ENCODE measurements at places on chromosomes 1 and 21.

DNA sequence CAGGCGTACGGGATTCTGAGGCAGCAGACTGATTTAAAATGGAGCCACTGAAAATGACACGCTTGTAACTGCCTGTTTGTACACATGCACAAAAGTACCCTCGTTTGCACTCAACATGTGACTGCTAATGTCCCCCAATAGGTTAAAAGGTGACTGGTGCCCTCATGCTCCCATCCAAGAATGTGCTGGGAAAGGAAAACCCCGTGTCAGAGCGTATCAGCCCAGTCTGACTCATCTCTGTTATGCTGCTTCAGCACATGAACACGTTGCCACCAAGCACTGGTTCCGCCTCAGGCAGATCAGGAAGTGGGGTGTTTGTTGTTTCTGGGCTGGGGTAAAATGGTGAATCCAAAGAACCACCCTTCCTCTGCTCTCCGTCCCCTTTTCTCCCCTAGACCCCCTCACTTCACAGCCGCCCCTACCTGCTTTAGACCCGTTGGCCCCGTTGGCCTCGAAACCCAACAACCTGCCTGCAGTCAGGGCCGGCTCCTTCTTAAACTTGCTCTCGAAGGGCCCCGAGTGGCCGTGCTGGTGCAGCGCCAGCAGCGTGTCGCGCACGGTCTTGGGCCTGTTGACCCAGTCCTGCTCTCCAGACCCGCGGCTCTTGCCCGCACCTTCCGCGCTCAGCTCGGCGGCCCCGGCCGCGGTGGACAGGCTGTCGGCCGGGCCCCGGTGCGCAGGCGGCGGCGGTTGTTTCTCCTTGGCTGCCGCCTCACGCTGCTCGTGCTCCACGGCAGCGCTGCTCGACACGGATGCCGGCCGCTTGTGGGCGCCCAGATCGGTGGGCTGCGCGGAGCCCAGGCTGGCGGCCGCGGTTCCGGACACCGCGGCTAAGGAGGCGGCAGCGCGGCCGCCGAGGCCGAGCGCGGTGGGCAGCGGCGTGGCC, 1.7 kb downstream of the IRF2BP2 start:
- peak; percentile 95 for DNase-seq

DNA sequence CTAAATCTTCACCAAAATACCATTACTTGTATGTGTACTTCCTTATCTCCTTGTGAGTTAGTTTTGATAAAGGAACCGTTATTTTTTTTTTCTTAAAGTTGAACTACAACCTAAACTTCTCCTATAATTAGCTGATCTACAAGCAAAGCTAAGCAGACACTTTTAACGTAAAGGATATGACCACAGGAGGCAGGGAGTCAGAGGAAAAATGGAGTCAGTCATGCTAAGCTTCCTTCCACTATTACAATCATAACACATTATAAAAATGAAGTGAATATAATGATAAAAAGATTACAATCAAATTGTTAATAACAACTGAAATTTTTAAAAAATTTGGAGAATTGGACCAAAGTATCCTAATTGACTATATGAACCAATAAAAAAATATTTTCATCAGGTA, 892.6 kb downstream of the KCNT2 start:
- DNase-seq = no peak

DNA sequence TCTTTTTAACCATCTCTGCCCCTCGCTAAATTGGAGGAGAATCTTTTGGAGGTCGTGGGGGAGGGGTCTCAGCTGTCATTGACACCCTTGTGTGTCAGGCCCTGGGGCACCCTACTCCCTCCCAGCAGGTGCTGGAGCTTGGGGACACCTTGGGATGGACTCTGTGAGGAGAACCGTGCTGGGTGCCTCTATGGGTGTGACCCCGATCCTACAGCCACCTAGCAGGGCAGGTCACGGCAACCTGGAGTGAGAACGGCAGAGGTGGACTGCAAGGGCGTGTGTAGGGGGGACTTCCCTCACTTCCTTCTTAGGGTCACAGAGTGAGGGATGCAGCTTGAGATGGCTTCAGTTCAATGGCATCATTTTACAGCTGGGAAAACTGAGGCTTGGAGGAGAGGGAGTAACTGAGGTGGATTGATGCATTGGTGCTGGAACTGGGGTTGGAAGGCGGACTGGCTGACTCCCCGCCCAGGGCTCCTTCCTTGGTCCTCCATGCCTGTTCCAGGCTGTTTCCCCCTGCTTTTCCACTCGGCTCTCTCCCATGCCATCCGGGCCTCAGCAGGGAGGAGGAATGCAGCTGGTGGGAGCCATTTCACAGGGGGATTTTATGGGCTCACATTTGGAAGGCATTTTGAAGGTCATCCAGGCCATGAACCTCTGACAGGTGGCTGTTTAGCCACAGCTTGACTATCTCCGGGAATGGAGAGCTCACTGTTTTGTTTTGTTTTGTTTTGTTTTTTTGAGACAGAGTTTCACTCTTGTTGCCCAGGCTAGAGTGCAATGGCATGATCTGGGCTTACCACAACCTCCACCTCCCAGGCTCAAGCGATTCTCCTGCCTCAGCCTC, 18.8 kb upstream of the ARHGEF10L start:
- DNase-seq = no peak

DNA sequence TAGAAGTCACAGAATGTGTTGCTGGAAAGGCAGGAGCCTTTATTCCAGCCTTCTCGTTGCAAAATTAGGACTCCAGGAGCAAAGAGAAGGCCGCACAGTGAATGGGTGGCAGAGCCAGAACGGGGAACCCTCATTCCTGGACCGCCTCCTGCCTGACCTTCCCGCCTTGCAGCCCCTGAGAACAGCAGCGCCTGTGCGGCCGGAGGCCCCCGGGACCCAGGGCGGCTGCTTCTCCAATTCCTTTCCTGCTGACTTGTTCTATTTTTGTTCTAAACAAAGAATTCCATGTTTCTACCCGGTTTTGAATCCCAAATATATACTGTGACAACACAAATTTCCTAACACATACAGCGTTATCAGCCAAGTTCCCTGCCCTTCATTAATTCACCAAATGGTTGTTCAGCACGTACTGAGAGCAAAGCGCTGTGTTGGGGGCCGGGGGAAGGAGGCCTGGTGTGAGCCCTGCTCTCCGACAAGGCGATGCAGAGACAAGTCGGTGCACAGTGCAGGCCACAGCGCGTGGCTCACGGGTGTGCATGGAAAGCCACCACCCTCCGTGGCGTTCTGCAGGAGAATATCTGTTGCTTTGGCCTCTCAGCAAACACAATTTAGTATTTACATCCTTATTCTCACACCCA, 31.9 kb upstream of the COL6A2 start:
- DNase-seq = no peak

DNA sequence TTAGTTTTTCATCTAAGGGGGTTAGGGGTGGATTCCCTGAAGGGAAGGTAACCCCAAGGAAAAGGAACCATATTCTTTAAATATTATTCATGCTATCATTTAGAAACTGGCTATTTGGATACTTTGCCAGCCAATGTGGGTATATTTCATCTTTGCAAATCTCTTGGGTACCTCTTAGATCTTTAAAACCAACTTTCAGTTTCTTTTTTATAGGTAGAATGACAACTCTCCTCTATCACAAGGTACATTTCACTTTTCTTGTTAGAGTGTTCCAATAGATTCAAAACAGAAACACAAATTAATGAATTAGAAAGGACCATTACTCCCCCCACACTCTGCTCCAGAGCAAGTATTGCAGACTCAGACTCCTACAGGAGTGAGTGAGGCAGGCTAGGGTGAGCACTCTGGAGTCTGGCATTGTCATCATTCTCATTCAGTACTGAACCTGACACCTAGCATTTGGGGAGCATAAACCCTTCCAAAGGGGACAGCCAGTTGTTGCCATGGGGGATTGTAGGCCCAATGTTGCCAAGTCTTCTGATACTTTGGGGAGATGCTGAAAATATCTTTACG, 43.0 kb downstream of the MACO1 start:
- no peak for DNase-seq

- no peak for DNase-seq
Observed at GRCh38 chr21:37398697-37399096, 32.1 kb downstream of the DYRK1A start.

GRCh38 chr1:232980355-232980978, 30.1 kb downstream of the NTPCR start:
- no peak for DNase-seq

DNA sequence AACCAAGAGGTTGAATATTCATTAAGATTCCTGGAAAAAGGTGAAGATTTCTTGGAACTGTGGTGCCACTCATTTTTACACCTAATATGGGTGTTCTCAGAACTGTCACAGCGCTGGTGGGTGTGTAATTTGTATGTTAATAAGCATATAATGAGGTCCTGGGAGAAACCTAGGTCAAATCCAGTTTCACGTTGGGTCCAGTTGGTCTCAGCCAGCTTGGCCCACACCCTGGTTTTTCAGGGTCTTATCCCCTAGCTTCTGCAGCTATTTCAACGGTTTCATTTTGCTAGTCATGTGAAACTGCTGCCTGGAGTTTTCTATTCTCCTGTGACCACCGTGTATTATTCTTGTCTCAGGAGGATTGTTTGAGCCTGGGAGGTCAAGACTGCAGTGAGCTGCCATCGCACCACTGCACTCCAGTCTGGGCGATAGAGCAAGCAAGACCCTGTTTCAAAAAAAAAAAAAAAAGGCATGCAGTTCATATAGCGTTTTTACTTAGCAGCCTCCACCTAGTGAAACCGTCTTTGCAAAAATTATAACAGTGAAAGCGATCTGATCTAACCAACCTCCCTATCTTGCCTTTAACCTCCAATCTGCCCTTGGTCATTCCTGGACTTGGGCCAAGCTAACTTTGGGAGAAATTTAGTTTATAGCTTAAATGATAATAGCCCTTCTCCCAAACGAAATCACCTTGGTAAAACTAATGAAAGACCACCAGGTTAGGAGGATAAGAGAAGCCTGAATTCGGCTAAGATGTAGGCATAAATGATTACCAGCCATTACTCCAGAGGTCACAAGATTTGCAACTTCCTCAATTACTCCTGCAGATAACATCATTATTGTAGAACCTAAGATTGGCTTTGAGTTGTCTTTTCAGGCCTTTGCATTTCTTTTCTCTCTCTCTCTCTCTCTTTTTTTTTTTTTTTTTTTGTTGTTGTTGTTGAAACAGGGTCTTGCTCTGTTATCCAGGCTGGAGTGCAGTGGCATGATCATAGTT, 44.0 kb downstream of the PTAFR start:
- peak; percentile 61 for DNase-seq

DNA sequence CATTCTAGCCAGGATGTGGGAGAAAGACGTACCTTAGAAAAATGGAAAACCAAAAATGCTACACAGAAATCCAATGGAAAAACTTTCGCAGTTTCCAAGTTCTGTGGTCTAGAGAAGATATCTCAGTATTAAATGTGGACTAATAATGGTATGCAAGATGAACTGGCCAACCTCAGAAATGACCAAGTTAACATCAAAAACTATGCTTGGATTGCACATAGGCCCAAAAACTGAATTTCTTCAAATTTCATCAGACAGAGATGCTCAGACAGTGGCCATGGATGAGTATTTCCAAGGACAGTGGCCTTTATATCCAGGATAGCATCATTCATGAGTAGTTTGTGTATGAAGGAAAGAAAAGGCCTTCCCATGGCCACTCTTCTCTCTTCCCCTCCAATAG, 132.2 kb downstream of the TIAM1 start:
- no peak for DNase-seq

DNA sequence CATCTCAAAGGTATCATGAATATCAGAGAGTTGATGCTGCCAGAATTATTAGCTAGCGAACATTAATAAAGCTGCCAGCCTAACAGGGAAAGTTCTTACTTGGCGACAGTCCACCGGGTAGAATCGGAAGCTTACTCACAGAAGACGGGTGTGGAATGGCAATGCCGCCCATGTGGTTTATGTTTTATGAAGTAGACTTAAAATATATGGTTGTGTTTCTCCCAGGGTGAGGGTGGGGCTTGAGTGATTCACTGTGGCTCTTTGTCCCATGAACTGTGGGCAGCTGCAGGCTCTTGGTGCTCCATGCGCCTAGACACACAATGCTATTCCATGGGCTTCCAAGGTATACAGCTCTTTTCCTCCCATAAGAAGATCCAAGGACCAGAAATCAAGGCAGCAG, 162.7 kb downstream of the PIGK start:
- no peak for DNase-seq

GRCh38 chr1:15304708-15305467, 57.9 kb downstream of the FHAD1 start:
- DNase-seq = peak; percentile 81

DNA sequence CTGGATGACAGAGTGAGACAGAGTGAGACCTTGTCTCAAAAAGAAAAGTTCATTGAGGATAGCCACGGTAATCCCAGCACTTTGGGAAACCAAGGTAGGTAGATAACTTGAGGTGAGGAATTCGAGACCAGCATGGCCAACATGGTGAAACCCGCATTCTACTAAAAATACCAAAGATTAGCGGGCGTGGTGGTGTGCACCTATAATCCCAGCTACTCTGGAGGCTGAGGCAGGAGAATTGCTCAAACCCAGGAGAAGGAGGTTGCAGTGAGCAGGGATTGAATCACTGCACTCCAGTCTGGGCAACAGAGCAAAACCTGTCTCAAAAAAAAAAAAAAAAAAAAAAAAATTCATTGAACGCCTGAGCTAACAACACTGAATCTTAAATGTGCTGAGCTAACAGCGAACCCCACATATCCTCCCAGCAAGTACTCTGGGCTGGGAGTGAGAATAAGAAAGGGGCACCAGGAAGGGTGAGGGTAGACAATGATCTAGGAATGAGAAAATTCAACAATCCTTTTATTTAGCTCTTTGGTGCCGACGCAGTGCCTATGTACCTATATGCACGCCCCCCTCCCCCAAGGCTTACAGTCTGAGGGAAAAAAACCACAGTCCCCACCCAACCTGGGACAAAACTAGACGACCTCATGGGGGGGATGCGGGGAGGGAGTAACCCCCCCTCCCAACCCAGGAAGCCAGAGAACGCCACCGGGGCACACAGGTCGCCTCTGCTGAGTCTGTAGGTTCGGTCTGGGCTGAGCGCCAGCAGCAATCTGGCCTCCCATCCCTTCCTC, 1.4 kb upstream of the CACNA1S start:
- DNase-seq = no peak

GRCh38 chr1:30039354-30040080, 683.9 kb downstream of the MATN1 start:
- DNase-seq = no peak

GRCh38 chr21:34029743-34030528, 43.4 kb upstream of the MRPS6 start:
- peak; percentile 45 for DNase-seq

- DNase-seq = no peak
Observed at GRCh38 chr1:56993475-56993874, 27.7 kb upstream of the C8B start.

- no peak for DNase-seq
Observed at GRCh38 chr1:7956218-7957032, 5.1 kb upstream of the PARK7 start.

GRCh38 chr1:108075055-108075454, 110.1 kb upstream of the VAV3 start:
- DNase-seq = peak; percentile 71
